ENCODE measurements at places on chromosomes 1 and 21.

GRCh38 chr21:32064281-32064910 is 191.6 kb downstream of the HUNK start:
- no peak for DNase-seq

- no peak for DNase-seq
These were observed 23.4 kb upstream of the TARDBP start for GRCh38 chr1:10989095-10989494.

DNA sequence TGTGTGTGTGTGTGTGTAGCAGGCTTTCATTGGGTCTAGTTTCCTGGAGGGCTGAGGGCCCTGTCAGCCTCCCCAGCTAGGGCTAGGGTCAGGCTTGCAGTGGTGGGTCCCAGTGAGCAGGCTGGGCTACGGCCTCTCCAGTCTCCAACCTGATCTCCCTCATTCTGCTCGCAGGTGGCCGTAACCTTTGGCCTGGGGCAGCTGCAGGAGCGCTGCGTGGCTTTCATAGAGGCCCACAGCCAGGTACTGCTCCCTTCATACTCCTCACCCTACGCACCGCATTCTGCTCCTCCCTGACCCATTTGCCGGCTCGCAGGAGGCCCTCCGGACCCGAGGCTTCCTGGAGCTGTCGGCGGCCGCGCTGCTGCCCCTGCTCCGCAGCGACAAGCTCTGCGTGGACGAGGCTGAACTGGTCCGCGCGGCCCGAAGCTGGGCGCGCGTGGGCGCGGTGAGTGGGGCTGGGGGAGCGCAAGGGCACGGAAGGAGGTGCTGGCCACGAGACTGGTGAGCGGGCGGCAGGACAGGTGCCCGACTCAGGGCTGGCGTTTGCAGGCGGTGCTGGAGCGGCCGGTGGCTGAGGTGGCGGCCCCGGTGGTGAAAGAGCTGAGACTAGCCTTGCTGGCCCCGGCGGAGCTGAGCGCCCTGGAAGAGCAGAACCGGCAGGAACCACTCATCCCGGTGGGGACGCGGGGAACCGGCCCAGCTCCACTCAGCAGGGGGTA is 4.7 kb downstream of the BTBD19 start:
- no peak for DNase-seq

DNA sequence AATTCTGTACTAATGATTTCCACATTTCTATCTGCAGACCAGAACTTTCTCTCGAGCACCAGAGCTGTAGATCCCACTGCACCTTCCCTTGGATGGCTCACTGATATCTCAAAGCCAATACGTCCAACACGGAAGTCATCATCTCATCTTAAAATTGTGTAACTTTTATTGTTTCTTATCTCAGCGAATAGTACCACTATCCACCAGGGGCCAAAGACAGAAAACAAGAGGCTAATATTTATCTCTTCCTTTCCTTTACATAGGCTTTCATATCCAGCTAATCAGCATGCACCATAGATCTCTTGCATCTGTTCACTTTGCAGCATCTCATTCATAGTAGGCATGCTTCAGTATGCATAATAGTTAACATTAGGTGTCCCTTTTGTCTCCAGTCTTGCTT is 303.6 kb downstream of the PTPRC start:
- DNase-seq, result no peak

DNA sequence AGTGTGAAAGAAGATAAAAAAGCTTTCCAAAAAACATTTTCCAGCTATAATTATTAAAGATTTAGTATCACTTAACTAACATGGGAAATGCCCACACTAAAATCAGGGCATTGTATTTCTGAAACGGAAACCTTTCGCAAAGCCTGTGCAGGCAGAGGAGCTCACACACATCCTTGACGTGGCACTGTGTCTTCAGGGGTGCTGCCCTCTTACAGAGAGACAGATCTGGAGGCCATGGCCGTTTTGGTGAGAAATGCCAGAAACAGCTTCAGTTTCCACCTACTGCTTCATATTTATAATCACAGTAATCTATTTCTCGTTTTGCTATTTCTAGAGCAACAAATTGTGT is 26.7 kb downstream of the ATP1B1 start:
- DNase-seq, result no peak

DNA sequence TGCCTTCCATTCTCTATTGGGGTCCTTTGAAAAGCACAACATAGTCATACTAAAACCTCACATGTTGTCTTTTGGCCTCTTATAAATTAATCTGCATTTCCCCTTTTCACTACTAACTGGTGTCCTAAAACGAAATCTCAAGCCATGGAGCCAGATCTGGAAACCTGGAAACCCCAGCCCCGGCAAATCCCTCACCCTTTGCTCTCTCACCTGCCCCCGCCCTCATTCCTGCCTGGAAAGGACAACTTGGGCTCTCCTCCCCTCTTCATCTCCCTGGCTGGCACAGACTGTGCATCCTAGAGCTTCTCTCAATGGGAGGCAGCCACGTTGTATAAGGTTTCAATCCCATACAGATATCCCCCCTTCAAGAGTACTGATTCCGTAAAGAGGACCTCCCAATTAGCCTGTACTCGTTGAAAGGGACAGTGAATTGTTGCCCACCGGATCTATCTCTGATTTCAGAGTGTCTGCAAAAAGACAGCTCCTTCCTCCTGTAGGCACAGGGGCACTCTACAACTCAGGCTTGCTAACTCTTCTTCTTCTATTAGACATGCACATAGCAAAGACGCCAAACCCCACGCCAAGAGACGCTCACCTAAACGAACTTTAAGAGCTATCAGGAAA is 1.4 kb downstream of the DUSP10 start:
- no peak for DNase-seq

DNA sequence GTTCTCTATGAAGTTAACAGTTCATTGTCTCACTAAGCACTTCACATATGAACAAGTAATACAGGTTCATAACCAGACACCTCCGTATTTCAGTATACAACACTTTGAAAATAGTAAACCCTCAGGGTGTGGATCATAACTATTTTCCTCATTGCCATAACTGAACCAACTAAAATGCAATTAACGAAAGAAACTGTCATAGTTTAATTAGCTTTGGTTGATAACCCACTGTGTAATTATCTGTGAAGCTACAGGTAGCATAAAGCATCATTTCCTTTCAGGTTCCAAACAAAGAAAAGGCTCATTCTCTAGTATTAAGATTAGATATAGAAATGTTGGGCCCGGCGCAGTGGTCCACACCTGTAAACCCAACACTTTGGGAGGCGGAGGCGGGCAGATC is 58.5 kb downstream of the EIF4G3 start:
- DNase-seq, result no peak

GRCh38 chr1:162726555-162726954 is 63.9 kb upstream of the HSD17B7 start:
- no peak for DNase-seq

- DNase-seq, result no peak
These were observed 93.8 kb upstream of the AKT3 start for GRCh38 chr1:243943671-243944428.

GRCh38 chr1:157196245-157196543 is 58.0 kb upstream of the ETV3 start:
- DNase-seq, result no peak

DNA sequence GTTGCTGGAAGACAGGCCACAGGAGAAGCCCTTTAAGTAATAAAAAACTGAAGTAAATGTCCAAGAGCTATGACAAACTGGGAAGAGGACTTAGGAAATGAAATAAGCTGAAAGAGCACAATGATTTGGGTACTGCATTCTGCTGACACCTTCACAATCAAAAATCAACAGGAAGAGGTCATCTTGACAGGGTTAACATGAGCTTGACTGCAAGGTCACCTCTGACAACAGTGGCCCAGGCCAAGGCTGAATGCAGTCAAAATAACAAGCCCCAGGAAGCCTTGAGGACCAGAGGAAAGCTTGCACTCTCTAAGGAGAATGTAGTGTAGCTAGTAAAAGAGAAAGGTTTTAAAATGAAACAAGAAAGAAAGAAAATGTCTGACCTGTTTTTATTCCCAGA is 179.3 kb downstream of the SEC16B start:
- no peak for DNase-seq

- no peak for DNase-seq
These were observed 1.7 kb downstream of the NR5A2 start for GRCh38 chr1:200029035-200029821.

GRCh38 chr1:202237052-202237451 is 43.5 kb downstream of the LGR6 start:
- DNase-seq, result peak; percentile 49

- no peak for DNase-seq
These were observed 8.0 kb downstream of the LRRC42 start for GRCh38 chr1:53954128-53954527.

DNA sequence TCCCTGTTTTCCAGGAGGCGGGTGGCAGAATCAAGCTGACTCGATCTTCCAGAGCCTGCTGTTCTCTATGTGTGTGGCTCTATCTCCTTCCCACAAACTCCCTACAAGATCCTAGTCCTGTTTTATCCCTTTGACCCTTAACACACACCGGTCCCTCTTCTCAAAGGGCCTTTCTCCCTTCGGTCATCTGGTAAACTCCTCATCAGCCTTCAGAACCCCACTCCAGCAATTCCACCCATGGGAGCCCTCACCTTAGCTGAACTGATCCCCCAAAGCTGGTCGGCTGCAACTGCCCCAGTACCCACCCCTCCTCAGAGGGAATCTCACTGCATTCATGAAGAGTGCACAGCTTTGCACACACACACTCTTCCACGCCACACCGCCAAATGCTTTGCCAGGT is 184.9 kb downstream of the IGSF21 start:
- no peak for DNase-seq

DNA sequence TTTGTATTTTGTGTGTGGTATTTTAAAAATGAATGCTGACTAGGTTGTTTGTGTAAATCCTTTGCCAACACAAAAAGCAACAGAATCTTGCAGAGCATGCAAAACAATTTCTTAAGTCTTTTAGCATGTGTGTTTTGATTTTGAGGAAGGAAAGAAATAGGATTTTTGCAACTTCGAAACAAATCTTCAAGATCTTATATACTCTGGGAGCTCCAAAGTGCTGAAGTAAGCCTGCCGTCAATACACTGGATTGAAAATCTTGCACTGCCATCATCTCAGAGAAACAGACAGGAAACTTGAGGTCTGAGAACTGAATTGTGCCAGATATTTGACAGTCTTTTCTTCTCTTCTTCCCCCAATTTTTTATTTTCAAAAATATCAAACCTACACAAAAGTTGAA is 29.3 kb upstream of the DISP1 start:
- no peak for DNase-seq

DNA sequence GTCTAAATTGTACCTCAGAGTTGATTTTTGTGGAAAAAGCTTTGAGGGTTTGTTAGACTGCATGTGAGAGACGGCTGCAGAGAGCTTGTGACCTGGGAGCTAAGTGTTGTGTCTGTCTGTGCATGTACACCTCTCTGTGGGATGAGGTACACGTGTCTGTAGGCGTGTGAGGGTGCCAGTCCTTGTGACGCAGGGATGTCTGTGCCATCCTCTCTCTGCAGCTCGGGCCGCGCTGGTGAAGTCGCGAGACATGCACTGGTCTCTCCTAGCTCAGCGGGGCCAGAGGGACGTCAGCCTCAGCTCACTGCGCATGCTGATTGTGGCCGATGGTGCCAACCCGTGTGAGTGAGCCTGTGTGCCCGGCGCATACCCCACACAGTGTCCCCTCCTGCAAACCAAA is 66.6 kb downstream of the S100B start:
- no peak for DNase-seq

- DNase-seq, result no peak
These were observed 236.9 kb upstream of the NRIP1 start for GRCh38 chr21:15301736-15302135.

DNA sequence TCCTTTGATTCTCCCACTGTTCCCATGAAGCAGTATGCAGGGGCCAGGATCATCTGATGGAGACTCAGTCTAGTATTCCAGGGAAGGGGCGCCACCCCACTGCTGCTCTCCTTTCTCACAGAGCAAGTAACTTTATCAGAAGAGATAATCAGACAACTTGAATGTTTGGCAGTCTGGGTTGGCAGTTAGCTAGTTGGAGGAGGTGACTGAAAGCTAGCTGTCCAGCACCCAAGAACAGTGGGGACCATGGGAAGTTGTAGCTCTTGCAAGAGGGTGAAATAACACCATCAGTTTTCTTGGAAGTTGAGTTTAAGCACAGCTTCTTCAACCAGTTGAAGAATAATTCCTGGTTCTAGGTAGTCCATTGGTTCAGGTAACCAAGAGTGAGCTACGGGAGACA is 22.2 kb upstream of the AGL start:
- DNase-seq, result no peak

GRCh38 chr1:82783044-82783443 is 982.3 kb downstream of the ADGRL2 start:
- no peak for DNase-seq

DNA sequence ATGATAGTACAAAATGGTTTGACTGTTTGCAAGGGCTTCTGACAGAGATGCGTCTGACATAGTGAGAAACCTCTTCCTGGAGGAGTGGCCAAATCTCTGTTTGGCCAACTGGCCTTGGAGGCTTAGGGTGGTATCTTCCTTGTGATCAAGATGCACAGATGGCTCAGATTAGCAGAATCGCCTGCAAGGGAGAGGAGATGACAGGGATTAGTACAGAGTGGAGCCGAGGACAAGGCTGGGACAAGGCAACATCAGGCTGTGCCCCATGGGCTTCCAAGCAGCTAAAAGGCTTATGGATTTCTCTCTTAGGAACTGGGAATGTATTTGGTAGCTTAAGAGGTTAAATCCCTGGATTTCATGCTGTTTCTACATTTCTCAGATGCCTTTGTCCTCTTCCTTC is 379.1 kb downstream of the SIPA1L2 start:
- DNase-seq, result no peak

GRCh38 chr1:198316546-198317100 is 159.8 kb downstream of the NEK7 start:
- DNase-seq, result peak; percentile 42

DNA sequence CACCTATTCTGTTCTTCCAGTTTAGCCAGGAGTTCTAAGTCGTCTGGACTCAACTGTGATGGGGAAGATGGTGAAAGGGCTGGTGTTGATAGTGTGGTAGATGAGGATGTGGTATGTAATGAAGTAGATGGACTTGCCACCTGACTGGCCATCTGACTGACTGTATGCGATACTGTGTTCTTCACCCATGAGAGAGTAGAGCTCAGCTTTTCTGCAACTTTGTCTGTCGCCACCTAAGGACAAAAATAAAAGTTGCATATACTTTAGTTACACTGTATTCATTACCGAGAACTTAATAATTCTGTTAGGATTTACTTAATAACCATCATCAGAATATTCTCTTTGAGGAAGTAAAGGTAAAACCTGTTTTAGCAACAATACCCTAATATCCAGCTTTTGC is 48.5 kb downstream of the EVI5 start:
- no peak for DNase-seq

DNA sequence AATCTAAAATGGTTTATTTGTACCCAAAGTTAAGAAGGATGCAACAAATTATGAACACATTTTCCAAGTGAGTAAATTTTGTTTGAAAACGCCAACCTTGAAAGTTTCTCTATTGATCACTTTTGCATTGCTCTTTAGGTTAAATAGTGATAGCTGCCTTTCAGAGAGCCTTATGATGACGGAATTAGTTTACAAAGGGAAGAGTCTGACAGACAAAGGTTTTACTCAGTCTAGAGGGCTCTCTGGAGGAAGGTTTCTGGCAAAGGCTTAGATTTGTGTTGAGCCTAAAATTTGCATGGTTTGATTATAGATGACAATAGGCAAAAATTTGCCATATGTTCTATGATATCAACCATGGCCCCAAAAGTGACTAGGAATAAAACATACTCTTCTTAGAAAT is 95.9 kb upstream of the RUNX1 start:
- no peak for DNase-seq

Measured in COLO829 (cell line).